ENCODE measurements at places on chromosomes 2 and 18.

- no peak for DNase-seq
These were observed 162.7 kb downstream of the FSHR start for GRCh38 chr2:48991415-48992131.

DNA sequence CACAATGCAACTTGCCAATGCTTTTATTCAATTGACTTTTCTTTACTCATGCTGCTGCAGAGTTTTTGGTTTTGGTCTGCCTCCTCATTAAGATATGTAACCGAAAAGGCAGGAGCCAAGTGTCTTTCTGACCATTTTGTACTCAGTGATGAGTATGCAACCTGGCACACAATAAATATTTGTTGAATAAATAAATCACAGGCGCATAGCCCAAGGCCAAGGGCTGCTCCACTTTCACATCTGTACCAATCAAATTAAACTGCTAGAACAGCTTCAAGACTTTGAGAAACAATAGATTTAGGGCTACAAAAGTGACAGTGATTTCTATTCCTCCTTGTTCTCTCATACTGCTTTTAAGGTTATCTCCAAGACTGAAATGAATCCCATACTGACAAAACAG, 828.2 kb downstream of the RNF144A start:
- no peak for DNase-seq

DNA sequence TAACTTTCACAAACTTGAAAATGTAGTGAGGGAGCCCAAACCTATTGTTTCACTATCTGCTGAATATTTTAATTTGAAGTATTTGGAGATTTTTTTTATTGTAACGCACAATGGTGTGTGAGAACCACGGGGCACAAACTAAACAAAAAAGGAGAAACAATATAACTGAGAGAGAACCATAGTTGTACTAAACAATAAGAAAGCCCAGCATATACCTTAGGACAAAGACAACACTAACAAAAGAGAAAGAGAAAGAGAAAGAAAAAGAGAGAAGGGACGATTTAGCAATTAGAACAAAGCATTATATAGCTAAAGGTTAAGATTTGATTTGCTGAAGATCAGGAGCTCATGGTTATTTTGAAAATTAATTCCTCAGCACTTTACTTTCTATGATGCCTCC, 906.0 kb upstream of the NXPH2 start:
- DNase-seq, result no peak

GRCh38 chr2:70643715-70644114, 90.1 kb upstream of the TGFA start:
- peak; percentile 12 for DNase-seq

- DNase-seq, result no peak
These were observed 350.3 kb upstream of the HS6ST1 start for GRCh38 chr2:128668946-128669345.

DNA sequence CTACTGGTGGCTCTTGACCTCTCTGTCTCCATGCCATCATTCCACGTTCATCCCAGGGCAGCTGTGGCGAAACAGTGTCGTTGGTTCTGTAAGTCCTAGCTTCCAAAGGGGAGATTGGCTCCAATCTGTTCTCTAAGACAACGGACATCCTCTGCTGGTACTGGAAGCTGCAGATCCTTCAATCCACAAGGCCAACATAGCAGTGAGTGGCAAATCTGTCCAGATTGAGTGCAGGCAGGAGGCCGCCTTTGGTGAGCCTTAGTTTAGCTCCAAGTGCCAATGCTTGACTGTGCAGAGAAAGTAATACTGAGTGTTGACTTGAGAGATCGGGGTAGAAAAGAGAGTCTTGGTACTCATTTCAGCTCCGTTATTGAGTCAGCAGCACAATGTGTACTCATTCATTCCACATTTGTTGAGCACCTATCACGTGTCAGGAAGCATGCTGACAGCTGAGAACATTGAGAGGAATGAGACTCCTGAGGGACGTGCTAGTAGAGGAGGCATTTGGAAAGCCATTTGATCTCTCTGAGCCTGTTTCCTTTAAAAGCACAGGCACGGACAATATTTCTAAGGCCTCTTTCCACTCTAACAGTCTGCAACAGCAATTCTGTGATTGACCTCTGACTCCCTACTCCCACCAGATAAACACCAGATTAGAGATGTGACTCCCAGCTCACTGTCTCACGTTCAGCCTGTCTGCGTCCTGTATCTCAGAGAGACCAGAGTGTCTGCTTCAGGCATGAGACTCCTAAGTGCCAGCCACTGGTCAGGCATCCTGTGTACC, 306.0 kb downstream of the CLIP4 start:
- DNase-seq, result no peak

DNA sequence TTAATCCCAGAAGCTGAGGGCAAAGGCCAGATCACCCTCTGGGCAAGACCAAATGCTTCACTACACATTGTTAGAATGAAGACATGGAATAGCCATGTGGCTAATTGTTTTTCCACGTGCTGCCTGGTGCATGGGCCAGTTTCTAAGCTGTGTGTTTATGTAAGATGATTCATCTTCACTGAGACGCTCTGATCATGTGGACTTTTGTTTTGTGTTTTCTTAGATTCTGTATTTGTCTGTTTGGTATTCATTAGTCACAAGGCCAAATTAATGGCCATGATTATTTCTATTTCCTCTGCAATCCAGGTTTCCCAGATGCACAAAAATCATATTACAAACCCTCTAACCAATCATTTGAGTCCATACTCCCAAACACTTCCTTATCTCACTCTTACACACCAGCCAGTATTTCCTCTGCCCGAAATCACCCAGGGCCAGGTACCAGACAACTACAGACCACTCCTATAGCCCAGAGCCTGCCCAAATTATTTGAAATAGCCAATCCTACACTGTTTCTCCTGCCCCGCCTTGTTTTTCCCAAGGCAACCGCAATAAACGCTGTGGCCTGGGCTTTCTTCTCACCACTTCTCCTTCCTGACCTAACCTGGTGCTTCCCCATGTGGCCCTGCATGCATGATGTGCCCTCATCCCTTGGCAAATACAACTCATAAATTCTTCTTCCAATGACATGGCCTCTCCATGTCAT, 94.2 kb upstream of the SP3 start:
- DNase-seq, result no peak

All from DMS 273 treated with DMSO at 0.1 percent for 48 hours (cell line).